ENCODE measurements at places on chromosomes 3 and 15.

DNA sequence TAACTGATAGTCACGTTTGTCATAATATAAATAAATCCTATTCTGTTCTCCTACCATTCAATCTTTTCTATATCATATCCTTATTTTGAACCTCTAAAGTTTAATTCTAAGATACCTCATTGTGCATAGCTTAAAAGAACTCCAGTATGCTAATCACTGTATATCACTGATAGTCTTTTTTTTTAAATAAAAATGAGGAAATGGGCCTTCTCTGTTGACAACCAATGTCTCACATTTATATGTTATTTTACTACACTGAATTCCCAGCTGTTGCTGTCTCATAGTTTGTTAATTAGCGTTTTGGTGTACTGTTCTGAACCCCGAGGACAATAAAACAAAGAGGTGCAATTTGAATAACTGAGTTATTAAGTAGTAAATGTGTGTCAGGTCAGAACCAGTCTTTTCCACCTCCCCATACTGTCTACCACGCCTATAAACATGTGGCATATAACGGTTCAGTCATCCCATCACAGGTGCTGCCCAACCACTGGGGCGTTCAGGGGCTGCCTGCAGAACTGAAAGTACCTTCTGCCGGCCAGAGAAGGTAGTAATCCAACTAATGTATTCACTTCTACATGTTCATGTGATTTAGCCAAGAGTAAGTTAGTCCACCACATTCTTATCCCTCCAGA is 14.9 kb downstream of the CBLB start:
- DNase-seq, result no peak

- peak; percentile 36 for DNase-seq
Observed at GRCh38 chr3:168094877-168095610, 680 bp downstream of the GOLIM4 start.

DNA sequence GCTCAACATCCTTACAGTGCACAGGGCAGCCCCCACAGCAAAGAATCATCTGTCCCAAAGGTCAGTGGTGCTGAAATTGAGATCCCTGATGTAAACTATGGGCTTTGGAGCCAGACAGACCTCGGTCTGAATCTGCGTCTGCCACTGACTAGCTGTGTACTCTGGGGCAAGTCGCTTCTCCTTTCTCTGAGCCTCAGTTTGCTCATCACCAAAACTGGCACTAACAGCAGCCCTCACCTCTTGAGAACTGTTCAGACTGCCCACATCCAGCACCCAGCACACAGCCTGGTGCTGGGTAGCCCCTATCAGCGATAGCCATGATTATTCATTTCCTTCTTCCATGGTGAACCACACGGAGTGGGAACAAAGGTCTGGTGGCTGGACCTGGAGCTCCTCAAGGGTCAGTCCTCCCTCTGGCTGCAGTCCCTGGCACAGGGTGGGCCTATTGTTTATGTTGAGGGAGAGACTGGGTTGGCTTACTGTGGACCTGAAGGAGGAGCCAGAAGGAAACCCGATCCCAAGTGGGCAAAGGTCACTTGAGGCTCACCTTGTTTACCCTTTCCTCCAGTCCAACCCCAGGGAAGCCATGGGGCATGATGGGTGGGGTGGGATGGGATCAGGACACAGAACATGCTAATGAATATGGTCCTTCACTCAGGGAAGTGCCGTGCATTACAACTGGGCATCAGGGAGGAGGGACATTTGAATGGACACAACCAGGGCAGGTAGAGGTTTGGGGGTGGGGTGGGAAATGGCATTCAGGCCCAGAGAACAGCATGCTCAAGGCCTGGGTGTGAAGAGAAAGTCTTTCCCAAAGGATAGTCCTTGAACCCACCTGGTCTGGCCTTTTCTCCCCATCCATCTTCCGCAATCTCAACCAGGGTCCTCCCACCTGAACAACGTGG is 1.6 kb upstream of the PRKCD start:
- DNase-seq, result no peak

GRCh38 chr3:173745952-173746682 is 348.6 kb downstream of the NLGN1 start:
- no peak for DNase-seq

- no peak for DNase-seq
Observed at GRCh38 chr3:134029734-134030378, at the start of gene SLCO2A1. SLCO2A1 (minus strand) TSS chr3:134029925; CDS start chr3:134029802, 123 bp downstream.

DNA sequence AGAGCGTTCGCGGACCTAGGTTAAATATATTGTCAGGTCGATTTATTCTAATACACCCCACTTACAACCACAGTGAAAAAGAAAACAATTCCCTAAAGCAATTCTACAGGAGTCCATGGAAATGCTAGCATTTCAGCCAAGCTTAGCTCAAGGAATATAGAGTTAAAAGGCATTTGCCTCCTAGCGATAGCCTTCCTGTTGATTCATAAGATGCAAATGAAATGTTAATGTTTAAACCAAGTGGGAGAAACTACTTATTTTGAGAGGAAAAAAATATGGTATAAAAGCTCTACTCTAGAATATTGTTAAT is 1.7 kb upstream of the ALCAM start:
- DNase-seq, result no peak

All from stimulated activated CD8-positive, alpha-beta memory T cell treated with anti-CD3 and anti-CD28 coated beads, Interleukin-4, amount 100 ng/mL, for 24 hours (primary cell).